ENCODE measurements at places on chromosomes 12 and 14. TPM values are rescaled to one million over a fixed set of nuclear protein-coding genes. Genes with fewer than 3 reads are reported as not detected.

Gene ALDH6A1
- total RNA-seq = 7.3 TPM

Gene TAS2R13
- 0.97 TPM for total RNA-seq

Gene TMEM30B
- 0.35 TPM for total RNA-seq

Gene ZFYVE21
- 54.5 TPM for total RNA-seq

Gene VRTN
- not detected for total RNA-seq

Gene MGAT4C
- not detected for total RNA-seq

Gene PKP2
- total RNA-seq = 9.1 TPM

Gene AKAP5
- 0.75 TPM for total RNA-seq

Gene GYS2
- total RNA-seq = not detected

Gene ADGRD1
- total RNA-seq = not detected

Gene DLK1
- not detected for total RNA-seq

Gene DTX1
- 0.14 TPM for total RNA-seq

Gene IFNG-AS1
- not detected for total RNA-seq

Gene MYO1H
- not detected for total RNA-seq

Gene CAPS2
- total RNA-seq = 2.9 TPM

Gene CLEC14A
- 414 TPM for total RNA-seq

Gene RFX4
- not detected for total RNA-seq

Gene SIX6
- total RNA-seq = not detected

Gene TAS2R19
- 3.1 TPM for total RNA-seq

Gene ZDHHC22
- 0.24 TPM for total RNA-seq

Gene CMKLR1
- total RNA-seq = not detected

Gene JPH4
- not detected for total RNA-seq

Gene LIN7A
- 4.3 TPM for total RNA-seq

Gene TRHDE
- not detected for total RNA-seq

Gene PPP2R5E
- 52.5 TPM for total RNA-seq

Gene OR4E1
- total RNA-seq = not detected

Gene PIK3C2G
- not detected for total RNA-seq

Gene TULP3
- total RNA-seq = 32.9 TPM

Gene DCAF5
- total RNA-seq = 35.3 TPM

Gene NGB
- total RNA-seq = not detected

Gene ZNF385A
- total RNA-seq = 7.9 TPM

Gene CCDC175
- not detected for total RNA-seq

Gene WNT1
- total RNA-seq = not detected

Gene POLR3B
- total RNA-seq = 12.3 TPM
